ENCODE measurements at places on chromosomes 2 and 18. TPM values are rescaled to one million over a fixed set of nuclear protein-coding genes. Genes with fewer than 3 reads are reported as not detected.

Gene MGAT4A
- 109 TPM for total RNA-seq

Gene BOLL
- not detected for total RNA-seq

DNA sequence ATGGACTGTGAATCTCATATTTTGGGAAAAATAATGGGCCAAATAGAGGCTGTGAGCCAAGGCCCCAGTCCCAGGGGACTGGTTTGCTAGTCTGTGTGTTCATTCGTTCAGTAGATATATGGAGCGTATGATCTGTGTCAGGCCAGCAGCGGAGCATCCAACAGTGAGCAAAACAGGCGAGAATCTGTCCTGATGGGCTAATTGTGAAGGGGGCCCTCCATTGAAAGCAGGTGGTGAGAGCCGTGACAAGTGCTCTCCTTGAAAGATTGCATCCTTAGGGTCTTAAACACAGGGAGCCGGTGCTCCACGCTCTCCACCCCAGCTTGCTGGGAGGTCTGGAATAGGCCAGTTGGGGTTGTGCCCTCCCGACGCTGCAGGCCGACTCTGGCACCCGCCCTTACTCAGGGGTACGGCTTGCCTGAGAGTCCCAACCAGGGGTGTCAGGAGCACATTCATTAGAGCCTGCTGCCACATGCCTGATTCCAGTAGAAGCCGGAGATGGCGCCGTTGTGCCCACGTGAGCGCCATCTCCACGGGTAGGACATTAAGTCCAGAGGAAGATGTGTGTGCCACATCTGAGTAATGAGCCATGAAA, 213.3 kb downstream of the SH3RF3 start:
- DNase-seq = no peak

DNA sequence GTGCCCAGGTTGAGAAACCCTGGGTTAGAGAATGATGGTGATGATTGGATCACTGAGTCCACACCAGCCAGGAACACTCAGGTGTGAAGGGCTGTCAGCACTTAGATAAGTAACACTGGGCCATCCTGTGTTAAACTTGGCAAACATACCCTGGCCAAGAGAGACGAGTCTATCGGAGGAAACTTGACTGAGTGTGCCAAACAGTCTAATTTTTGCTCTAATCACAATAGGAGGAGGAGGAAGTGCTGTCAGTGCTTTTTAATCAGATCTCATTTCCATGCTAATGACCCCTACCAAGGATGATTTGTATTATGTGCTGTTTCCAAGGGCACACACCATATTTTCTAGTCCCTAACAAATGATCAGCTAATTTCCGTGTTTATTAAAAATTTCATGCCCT, 63.8 kb upstream of the SEC11C start:
- DNase-seq = no peak

DNA sequence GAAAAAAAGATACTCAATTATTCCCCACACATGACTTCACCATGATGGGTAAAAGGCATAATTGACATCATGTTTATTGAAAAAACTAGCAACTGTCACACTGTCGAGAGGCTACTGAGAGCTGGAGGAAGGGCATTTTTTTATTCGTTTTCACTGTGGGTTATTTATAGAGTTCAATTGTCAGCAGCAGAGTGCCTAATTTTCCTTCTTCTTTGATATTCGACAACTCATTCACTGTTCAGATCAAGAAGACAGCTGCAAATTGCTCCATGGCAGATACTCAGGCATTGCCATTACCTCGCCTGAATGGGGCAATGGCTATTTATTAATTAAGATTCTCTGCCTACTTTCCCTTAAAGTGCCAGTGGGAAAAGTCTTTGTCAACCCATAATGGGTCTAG, 197.5 kb upstream of the NRP2 start:
- DNase-seq = no peak

Gene TMEM17
- not detected for total RNA-seq

All from activated CD4-positive, alpha-beta T cell treated with anti-CD3 and anti-CD28 coated beads, Interleukin-2, amount 10 ng/mL, durations not matched to agents 7 days and 5 days (primary cell).